ENCODE measurements at places on chromosomes 11 and 22.

GRCh38 chr11:8032122-8032521, 45.0 kb downstream of the EIF3F start:
- DNase-seq: no peak

GRCh38 chr11:92451063-92451462, 226.4 kb downstream of the FAT3 start:
- no peak for DNase-seq

- DNase-seq: no peak
Measured at GRCh38 chr22:40635043-40635939, 1.2 kb downstream of the MRTFA start.

- no peak for DNase-seq
Measured at GRCh38 chr11:19508165-19508564, 204.5 kb upstream of the NAV2 start.

DNA sequence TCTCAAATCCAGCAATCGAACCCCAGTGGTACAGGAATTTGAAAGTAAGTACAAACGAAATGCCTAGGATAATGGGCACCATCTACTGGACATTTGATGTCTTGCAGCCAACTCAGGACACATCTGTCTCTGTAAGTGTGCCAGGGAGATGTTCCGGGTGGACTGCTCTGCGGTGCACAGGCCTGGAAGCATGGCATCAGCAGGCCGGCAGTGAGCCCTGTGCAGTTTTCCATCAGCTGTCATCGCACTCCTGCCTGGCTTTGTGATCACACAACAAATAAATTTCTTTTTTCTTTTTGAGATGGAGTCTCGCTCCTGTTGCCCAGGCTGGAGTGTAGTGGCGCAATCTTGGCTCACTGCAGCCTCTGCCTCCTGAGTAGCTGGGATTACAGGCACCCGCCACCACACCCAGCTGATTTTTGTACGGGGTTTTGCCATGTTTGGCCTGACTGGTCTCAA, 71.0 kb downstream of the JAM3 start:
- peak; percentile 30 for DNase-seq

DNA sequence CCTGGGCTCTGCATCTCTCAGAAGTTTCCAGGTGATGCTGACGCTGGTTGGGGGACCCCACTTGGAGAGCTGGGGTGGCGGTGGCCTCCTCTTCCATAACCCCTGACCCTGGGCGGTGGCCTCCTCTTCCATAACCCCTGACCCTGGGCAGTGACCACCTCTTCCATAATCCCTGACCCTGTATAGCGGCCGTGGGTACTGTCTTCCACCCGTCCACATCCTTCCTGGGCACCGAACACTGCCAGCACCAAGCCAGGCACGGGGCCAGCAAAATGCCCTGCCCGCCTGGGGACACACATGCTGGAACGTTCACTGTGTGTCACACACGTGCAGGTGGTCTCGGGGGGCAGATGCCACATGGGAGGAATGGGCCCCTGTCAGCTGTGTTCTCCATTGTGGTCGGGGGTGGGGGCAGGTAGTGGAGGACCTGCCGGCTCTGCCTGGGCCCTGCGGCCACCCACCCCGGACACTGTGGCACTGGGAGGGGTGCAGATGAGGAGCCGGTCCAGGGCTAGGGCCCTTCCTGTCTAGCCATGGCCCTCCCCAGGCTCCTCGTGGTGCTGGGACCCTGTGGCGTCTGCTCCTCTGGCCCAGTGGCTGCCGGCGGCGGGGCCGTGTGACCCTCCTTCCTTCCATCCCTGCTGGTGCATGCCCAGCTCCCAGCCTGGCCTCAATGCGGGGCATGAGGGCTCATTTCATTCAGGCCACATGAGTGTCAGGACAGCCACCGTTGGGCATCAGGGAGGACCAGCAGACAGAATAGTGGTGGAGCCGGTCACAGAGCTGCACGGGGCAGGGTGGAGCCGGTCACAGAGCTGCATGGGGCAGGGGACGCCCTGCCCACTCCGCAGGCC, 10.8 kb downstream of the BRSK2 start:
- DNase-seq: no peak

DNA sequence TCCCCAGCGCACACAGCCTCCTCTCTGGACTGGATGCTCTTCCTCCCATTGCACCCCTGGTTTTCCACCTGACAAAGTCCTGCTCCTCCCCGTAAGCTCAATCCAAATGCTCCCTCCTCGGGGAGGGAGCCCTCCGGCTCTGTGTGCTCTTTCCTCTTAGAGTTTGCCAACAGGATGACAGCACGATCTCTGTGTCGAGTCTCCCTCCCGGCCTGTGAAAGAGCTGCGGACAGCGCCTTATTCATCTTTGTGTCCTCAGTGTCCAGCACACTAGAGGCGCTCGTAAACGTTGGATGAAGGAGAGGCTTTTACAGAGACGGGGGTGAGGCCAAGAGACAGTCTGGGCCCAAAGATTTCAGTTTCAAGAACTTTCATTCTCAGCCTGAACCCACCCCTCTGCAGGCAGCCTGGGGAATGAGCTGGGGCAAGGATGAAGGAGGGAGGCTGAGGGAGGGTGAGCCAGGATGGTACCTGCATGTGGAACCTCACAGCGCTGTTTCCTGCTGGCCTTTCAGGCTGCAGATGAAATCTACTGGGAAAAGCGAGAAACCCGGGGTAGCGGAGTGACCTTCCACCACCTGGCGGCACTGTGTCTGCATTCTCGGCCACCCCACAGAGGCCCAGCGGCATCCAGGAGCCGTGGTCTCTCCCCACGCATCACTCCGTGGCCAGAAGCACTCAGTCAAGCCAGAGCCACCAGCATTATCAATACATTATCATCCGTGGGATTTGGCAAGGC, 8.5 kb upstream of the TMPRSS4 start:
- DNase-seq: no peak

- no peak for DNase-seq
Measured at GRCh38 chr11:15485432-15485831, 370.7 kb downstream of the INSC start.

- no peak for DNase-seq
Measured at GRCh38 chr11:65479184-65480145, 19.4 kb upstream of the MALAT1 start.

DNA sequence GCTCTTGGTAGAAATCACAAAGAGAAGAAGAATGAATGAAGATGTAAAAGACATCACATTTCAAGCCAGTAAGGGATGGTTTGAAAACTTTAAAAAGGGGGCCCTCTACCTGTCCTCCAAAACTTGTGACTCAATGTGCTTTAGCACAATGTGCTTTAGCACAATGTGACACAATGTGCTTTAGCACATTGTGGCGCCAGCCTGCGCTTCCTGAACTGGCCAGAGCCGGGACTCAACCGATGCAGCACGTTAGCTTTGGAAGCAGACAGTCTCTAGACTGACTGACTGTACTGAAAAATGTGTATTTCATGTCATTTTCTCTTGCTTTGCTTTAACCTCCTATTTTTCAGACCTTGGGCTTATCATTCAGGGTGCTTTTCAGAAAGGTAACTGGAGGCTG, 63.5 kb downstream of the FAM83F start:
- DNase-seq: no peak

GRCh38 chr11:12436266-12436665, 58.9 kb downstream of the PARVA start:
- DNase-seq: no peak

DNA sequence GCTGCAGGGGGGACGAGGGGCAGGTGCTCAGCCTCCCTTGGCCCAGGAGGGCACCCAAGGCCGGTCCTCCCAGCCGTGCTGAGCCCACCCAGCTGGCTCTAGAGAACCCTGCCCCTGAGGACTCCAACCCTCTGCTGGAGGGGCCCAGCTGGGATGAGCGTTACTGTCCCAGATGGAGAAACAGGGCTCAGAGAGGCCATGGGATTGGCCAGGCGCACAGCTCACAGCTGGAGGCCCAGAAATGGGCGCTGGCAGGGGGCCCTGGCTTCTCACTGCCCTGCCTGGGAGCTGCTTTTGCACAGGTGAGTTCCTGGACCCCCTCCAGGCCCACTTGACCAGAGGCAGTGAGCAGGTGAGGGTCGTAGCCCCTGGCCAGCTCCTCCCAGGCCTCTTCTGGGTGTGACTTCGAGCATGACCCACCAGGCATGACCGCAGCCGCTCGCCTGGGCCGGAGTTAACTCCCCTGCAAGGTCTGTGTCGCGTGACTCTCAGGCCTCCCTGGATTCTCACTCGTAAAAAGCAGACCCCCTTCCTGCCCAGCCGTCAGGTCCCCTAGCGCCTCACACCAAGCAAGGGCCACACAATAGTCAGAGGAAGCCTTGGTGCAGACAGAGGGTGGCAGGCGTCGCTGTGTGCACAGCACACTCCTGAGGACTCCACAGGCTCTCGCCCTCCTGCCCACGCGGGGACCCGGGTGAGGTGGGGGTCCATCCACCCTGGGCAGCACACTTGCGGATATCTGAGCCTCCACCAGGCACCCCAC, 19.7 kb upstream of the IL17REL start:
- no peak for DNase-seq

- no peak for DNase-seq
Measured at GRCh38 chr11:97367406-97368083, 977.7 kb downstream of the JRKL start.

DNA sequence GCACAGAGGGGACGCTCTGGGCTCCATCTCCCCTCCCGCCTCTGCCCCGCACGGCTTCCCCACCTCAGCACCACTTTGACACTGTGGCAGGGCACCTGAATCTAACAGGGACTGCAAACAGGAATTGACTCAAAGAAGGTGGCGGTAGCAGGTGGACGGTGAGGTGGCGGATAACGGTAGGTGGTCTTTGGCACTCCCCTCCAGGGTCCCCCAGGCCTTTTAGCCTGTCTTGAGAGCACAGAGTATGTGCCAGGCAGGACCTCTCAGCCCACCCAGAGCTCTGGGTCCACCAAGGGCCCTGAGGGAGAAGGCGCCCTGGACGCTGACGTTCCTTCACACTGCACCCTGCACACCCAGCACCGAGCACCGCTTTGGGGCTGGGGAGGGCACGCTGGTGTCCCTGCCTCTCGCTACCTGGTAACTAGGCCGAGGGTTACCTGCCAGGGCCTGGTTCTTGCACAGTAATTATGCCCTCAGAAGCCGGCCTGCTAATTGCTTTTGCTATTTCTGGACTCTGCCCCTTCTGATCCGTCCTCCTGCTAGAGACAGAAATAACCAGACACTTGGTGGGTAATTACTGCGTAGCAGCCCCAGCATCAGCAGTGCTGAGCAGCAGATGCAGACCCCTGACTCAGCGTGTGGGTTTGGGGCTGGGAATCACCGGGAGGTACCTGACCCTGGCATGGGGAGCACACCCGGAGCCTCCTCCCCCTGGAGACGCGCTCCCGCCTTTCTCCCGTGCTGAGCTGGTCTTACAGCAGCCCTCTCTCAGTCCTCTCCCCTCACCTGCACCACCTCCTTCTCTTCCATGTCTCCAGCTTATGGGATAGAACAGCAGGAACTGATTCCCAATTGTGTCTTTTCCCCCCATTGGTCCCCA, 103.3 kb upstream of the B3GAT1 start:
- no peak for DNase-seq

DNA sequence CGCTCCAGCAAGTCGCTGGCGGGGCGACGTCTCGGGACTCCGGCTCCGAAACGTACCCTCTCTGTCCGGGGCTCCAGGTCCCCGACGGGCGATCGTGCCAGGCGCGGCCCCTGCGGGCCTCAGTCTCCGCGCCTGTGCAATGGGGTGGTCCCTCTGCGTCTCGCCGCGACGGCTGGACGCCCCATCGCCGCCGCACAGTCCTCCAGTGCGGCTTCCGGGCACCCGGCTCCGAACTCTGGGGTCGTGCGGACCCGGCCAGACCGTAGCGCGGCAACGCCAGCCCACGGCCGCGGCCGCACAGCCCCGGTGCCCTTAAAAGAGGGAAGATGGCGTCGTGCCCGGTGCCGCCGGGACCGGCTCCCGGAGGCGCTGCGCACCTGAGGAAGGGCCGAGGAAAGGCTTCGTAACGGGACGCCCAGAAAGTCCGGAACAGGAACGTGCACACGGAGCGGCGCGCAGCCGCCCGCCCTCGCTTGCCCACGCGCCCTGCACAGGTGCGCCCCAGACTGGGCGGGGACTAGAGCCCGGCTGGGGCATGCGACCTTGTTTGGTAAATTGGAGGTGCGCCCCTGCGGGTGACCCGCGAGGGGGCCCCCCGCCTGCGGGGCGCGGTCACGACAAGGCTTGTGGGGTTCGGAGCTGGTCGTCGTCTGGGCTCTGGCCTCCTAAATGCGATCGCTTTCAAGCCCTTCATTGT, 525 bp downstream of the BIK start:
- DNase-seq: peak; percentile 54

GRCh38 chr11:131253656-131254151, 116.7 kb upstream of the NTM start:
- DNase-seq: no peak

DNA sequence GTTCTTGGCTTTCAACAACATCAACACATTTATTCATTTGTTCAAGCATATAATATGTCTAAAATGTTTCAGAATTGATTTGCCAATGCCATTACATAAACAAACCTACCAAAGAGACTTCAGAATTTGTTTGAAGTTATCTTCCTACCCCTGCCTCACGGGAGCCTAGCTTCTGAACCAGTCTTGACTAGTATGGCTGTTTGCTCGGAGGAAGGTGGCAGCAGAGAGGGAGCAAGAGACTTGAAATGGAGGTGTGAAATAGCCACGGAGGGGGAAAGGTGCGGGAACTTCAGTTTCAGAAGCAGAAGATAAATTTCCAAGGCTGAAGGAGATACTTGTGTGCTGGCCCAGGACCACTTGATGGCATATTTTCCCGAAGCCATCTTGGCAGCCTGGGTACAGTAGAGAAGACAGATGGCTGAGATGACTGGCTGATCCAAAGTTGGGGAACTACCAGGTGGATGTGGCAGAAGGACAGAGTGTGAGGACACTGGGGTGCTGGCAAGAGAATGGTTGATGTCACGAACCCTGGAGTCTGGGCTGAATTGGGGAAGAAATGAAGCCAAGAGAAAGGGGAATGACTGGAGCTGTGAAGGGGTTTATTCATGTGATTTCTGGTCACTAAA, 14.0 kb upstream of the MTCH2 start:
- no peak for DNase-seq
